ENCODE measurements at places on chromosomes 5 and 9.

DNA sequence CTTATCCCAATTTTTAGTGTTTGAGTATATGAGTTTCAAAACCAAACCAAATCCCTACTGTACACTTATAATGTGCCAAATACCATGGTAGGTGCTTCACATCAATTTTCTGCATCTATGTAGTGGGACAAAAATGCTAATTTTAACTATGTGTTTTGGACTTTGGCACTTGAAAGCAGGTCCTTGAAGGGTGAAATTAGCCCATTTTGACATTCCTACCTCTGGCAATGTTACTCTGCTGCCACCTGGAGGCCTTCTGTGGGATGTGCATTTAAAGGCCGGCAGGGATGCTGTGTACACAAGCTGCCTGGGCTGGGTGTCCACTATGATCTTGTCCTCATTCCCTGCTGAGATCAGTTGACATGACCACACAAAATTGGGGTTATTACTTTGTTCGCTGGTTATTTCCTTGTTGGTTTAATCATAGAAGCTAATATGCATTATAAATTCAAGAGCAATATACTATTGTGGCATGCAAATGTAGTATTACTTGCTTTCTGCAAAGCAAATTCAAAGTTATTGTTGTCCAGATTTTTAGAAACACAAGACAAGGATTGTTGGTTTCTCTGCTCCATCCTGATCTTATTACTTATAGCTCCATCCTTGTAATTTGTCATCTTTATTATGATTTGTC lies 166.8 kb downstream of the ARHGEF28 start:
- DNase-seq, result no peak

DNA sequence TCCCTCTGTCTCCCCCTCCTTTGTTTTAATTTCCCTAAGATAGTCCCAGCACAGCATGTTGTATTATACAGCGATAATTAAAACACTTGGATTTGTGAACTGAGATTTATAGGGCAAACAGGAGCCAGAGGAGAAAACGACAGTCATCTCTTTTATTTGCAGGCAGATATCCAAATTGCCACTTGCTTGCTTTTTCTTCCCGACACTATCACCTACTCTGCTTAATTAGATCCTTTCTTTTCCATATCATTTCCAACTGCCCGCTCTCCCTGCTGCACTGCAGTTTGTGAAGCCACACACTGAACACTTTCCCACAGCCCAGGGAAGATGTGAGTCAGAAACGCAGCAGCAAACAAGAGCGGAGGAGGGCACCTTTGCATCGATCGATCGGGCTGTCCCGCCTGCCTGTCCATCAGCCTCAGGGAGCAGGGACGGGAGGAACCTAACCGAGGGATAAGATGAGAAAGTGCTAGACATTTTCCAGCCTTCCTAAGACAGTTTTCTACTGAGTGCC lies 35.8 kb upstream of the SPRY4 start:
- no peak for DNase-seq

DNA sequence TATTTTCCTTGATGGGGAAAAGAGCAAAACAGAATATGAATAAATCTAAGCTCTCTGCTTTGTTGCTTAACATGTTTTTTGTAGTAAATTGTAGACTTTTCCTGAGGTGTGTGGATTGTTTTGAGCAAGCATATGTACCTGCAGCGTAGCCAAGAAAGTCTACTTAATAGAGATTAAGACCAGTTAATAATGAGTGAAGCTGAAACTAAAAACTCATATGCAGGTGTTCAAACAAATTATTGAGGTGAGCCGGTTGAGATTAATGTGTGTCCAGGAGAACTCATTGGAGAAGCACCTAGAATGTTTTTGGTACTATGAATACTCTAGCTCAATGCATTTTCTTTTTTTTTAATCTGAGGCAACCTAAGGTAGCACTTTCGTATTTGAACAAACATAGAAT lies 49.2 kb downstream of the COX7C start:
- no peak for DNase-seq

- DNase-seq, result no peak
Observed at GRCh38 chr9:1236061-1236460, 185.9 kb downstream of the DMRT2 start.

DNA sequence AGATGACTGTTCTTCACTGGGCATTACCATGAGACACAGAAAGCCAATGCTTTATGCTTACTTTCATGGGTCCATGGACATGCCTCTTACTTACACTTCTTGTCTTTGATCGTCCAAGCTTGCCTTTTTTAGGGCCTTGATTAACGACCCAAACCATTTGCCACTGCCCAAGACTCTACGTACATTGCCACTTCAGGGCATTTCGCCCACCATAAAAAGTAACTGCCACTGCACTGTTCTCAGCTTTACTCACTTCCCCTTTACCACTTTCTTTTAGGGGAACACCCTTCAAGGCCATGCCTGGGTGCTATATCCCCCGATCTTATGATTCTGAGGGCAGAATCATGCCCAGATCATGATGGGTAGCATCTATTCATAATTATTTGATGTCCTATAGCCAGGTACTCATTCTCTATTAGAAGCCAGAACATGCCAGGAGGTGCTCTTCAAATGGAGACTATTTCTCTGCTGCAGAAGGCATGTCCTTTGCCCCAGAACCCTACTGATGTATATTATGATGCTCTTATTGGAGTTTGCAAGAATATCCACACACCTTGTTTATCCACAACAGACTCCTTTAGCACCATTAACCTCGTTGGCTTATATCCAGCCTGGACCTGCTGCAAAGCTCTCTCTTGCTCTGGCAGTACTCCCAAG lies 64.1 kb upstream of the RAD23B start:
- DNase-seq, result no peak

DNA sequence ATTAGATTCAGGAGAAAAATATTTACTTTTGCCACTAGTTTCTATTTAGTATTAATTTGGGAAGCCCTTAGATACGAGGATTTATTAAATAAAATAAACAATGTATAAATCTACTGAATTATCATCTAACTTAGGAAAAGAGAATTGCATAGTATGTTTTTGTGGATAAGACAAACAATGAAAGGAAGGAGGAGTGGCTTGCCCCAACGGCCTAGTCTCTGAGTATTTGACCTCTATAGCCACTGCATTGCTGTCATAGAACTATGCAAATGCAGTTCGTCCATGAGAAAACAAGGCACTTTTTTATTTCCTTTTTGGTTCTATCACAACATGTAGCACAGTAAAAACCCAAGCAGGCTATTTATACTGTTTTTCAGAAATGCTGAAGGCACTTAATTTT lies 321.2 kb upstream of the CCNH start:
- DNase-seq, result no peak

GRCh38 chr9:34512131-34513078 lies 10.4 kb downstream of the ENHO start:
- DNase-seq, result no peak

DNA sequence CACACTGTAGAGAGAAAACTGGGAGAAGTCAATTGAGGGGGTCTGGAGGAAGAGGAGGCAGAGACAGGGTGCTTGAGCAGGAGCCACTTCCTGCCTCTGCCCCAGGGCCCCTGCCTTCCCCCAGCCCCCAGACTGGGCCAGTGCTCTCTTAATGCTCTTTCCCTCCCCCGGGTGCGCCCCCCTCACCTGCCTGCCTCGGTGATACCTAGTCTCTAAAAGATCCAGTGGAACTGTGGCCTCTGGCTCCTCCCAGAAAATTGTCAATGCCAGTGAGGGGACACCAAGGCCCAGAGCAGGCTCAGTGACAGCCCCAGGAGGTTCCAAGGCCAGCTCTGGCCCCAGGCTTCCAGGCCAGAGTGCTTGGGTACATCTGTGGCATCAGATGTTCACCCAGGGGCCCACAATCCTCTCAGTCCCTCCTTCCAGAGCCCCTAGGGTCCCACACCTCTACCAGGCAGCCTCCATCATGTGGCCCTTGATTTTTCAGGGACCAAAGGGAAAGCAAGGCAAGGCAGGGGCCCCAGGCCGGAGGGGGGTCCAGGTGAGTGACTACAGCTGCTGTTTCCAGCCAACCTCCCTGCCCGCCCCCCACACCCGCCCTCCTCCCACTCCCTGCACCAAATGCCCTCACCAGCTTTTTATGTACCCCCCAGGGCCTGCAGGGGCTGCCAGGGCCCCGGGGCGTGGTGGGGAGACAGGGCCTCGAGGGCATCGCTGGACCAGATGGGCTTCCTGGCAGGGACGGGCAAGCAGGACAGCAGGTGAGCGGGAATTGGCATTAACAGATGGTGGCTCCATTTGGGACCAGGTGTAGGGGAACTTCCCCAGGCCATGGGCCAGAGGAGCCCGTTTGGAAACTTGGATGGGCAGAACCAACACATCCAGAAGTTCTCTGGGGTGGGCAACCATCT lies 33.1 kb upstream of the ORM1 start:
- no peak for DNase-seq

DNA sequence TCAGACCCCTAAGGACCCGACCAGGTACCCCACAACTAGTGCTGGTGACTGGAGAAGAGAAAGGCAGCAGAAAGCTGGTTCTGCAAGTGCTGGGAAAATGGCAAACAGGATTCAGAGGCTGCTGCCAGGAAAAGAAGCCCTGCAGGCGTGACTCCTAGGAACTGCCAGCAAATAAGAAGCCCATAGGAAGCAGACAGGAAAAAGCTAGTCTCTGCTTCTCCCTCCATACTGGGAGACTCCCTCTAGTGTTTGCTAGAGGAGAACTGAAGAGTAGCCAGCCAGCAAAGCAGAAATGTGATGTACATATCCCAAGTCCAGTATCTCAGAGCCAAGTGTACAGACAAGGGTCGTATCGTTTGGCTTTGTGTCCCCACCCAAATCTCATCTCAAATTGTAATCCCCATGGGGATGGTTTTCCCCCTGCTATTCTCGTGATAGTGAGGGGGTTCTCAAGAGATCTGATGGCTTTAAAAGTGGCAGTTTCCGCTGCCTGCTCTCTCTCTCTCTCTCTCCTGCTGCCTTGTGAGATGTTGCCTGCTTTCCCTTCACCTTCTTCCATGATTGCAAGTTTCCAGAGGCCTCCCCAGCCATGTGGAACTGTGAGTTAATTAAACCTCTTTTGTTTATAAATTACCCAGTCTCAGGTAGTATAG lies 38.1 kb upstream of the TUSC1 start:
- DNase-seq, result no peak

GRCh38 chr5:36389245-36389644 lies 87.5 kb upstream of the RANBP3L start:
- DNase-seq, result no peak

GRCh38 chr5:118653183-118653582 lies 335.2 kb downstream of the DTWD2 start:
- DNase-seq, result no peak

- no peak for DNase-seq
Observed at GRCh38 chr9:89849096-89849495, 244.3 kb downstream of the GADD45G start.

DNA sequence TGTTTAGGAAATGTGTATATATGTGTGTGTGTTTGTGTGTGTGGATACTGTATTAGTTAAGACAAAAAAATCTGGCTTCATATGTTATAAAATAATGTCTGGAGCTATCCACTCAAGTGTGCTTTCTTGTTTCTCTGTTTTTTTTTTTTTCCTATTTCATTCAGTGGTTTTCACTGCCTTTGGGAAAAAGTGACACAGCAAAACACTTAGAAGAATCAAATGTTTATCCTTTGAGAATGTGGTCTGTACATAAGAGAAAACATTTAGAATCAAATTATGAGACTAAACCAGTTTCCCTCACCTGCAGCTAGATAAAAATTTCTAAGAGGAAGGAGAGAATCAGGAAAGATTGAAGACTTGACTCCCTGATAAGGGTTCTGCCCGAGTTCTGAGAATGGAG lies 8.1 kb downstream of the TMC1 start:
- no peak for DNase-seq

DNA sequence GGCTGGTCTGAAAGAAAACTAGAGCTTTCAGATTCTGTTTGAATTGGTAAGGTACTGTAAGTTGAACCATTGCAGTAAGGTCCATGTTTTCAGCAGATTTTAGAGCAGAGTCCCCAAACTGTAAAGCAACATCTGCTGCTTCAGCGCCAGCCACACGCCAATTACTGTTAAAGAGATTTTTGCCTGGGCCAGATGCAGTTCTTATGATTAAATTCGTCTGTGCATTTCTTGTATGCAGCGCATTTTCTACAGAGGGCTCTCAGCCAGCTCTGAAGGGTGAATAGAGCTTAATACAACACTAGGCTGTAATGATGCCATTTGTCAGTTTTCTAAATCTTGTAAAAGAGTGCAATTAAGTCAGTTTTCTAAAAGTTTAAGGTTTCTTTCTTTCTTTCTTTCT lies 246.3 kb downstream of the COX7C start:
- DNase-seq, result no peak

DNA sequence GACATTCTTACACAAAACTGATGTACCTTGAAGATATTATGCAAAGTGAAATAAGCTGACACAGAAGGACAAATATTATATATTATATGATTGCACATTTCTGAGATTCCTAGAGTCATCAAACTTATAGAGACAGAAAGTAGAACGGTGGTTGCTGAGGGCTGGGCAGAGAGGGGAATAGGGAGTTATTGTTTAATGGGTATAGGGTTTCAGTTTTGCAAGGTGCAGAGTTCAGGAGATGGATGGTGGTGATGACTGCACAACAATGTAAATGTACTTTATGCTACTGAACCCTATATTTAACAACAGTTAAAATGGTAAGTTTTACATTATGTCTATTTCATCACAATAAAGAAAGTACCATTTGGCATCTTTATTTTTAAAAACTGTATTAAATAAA lies 315.8 kb upstream of the POU5F2 start:
- DNase-seq, result no peak

DNA sequence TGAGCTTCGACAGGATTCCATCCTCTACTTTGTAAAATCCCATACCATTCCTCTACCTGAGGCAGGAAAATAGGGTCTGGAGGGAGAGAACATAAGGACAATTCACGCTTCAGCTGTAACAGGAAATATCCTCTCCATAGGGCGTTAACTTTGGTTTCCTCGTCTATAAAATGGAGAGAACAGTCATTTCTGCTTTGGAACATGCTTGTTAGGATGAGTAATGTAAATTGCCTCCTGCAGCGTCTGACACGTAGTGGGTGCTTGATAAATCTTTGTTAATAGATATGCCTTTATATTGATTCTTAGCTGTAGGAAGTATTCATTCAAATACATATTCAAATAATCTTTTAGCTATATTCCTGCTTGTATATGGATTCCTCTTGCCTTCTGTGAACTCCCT lies 711 bp upstream of the SUB1 start:
- no peak for DNase-seq

DNA sequence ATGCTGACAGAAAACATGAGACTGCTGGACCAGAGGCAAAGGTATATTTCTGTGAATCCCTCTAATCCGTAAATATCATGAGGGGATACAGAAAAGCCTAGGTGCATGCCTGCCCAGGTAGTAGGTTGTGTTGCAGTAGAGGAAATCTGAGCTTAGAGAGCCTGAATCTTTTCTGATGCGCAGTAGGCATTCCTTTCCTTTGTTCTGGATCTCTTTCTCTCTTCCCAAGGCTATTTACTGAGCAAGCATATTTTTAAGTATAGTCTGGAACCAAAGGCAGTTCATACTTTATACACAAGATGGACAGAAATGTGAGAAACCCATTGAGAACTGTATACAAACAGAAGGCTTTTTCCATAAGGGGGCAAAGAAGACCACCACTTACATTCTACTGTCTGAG lies 359.3 kb downstream of the TMEM161B start:
- DNase-seq, result no peak

All from esophagus squamous epithelium (tissue), 5 donors.